ENCODE measurements at places on chromosomes 1 and 21.

DNA sequence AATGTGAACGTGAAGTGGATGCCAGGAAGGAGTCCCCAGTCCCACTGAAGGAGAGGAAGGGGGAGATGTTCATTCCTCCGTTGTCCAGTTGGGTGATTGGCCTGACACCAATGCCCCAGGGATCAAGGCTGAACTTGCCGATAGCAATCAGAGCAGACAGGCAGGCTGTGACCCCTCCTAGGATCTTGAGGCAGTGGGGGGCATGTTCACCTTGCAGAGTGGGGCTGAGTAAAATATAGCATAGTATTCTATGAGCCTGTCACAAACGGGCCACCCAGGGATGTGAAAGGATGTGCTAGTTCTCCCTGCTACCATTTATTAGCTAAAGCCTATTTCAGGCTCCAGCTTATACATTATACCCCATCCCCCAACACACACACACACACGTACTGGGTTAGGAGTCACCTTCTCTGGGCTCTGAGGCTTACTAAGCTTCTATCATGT, 80.7 kb upstream of the CD34 start:
- DNase-seq: no peak

- no peak for DNase-seq
Observed at GRCh38 chr1:33446590-33446989, 15.7 kb upstream of the PHC2 start.

DNA sequence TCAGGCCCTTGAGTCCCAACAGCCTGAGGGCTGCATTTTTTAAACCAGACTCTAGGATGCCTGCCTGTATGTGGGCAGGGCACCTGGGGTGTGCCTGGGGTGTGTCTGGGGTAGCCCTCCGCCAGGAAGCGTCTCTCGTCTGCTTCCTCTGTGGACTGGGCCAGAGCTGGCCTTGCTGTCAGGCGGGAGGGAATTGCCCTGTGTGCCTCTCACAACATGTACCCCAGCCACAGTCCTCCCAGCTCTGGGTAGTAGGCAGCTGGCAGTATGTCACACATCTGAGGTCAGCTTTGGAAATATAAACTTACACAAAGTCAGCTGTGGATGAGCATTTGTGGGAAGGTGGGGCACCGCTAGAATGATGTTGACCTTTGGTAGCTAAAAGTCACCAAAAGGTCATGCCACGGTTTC, 13.0 kb downstream of the TRAF5 start:
- DNase-seq: no peak

DNA sequence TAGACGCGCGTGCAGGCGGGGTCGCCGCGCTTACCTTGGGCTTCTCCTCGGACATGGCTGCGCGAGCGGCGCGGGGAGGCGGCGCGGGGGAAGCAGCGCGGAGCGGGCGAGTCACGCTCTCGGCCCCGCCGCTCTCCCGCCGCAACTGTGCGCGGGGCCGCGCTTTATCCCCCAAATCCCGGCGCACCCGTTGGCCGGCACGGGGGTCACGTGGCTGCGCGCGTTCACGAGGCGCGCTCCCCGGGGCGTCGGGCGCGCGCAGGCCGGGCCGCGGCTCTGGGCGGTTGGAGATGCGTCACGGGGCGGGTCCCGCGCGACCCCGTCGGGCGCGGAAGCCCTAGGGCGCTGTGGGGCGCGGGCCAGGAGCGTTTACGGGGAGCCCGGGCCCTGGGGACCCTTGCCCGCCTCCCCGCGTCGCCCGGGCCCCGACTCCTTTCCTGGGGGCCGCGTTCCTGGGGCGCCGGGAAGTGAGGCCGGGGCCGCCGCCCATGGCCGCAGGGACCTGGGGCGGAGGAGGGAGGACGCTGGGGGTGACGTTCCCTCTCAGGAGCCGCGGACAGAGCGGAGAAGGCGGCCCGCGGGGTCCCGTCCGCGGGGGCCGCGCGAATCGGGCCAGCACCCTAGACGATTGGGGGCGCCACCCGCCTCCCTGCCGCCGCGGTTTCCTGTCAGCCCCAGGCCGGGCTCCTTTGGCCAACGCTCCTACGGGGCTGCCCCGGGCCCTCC, at the start of gene SUMO3:
SUMO3 (minus strand) TSS at position 149 of the 726 bp plus-strand sequence; CDS start at position 55, 94 bp downstream.
- peak; percentile 87 for DNase-seq

DNA sequence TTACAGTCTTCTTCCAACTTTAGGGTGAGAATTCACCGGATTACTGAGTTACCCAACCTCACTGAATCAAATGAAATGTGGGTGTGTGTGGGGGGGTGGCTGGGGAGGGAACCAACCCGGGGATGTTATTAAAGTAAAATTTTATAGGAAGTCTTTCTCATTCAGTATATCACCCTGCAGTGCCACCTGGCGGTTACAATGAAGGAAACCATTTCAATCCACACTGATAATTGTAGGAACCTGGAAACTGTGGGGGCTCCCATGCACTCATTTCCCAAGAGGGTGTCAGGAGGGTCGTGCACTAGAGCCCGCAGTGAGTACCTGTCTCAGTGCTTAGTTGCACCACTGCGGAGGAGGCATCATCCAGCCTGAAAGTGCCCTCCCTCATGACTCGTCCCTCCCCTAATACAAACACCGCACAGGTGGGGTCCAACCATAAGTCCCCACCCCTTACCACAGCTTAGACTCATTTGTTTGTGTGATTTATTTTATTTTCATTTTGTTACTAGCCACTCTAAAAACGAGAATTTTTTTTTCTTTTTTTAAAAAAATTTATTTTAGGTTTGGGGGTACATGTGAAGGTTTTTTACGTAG, 29.1 kb upstream of the IGSF5 start:
- DNase-seq: peak; percentile 56

- no peak for DNase-seq
Observed at GRCh38 chr1:228544021-228544850, 57.1 kb downstream of the RNF187 start.

GRCh38 chr21:32578107-32578691, 7.1 kb downstream of the TCP10L start:
- peak; percentile 54 for DNase-seq

DNA sequence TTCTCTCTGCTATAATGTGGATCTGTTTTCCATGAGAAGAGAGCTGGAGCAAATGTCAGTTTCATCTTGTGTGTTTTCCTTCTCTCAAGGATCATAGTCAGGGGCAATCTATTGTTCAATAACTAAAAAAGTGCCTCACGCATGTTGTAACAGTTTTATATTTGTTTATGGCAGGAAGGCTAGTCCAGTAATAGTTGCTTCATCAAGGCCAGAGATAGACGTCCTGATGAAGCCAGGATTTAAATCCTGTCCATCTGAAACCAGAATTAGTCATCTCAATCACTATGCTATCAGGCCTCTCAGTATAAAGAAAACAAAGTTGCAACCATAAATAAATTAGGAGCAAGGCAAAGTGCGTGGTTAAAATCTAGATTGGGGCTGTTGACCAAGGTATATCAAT, 30.2 kb upstream of the DUSP10 start:
- DNase-seq: no peak

- DNase-seq: no peak
Observed at GRCh38 chr1:221891708-221892107, 149.8 kb upstream of the DUSP10 start.
